ENCODE measurements at places on chromosomes 4 and X.
A peak's percentile ranks its signal among the peaks of the same experiment; 100 is the strongest.

GRCh38 chrX:87397103-87397886 lies 120.3 kb upstream of the KLHL4 start:
- no peak for DNase-seq

- no peak for DNase-seq
These were observed 204.4 kb upstream of the MAMLD1 start for GRCh38 chrX:150158554-150159332.

DNA sequence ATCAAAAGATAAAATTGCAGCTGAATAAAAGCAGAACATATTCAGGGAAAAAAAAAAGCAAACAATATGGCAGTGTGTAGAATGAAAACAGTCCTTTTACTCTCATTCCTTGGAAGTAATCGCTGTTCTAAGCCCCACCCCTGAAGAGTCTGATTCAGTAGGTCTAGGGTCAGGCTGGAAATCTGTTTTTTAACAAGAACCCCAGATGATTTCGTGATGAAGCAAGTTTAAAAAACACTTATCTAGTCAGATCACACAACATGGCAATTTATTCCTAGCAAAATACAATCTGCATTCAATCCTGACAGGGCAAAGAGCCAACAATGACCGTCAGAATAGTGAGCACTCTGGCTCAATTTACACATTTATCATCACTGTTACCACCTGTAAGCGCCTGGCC lies 16.1 kb downstream of the FAM120C start:
- no peak for DNase-seq

- no peak for DNase-seq
These were observed 56.8 kb downstream of the CXCL13 start for GRCh38 chr4:77662396-77662795.

DNA sequence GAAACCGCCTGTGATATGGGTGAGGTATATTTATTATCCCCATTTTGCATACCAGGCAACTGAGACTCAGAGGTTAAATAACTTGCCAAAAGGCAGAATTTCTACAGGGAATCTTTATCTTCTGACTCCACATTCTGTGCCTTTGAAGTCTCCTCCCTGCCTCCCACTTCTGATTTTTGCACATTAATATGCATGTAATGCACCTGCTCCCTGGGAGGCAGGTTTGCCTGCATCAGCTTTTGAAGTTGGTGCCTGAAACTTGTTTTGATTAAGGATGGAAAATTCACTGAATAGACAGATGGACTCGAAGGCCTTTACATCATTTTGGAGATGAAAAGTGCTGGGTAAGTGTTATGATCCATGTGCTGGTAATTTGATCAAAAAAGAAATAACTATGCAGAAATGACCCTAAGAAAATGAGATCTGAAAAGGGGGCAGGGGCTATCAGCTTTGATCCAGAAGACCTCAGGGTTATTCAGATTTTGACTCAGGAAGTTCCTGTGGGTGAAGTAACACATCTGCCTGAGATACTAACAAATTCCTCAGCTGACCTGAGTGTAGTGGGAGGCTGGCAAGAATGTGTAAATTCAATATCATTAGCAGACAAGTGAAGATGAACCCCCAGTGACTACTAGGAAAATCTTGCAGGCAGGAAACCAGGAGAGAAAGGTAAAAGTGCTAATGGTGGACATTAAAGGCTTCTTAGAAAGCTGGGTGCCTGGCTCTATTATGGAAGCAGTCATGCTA lies 167.5 kb upstream of the BOD1L1 start:
- no peak for DNase-seq

GRCh38 chr4:173281406-173282255 lies 52.5 kb downstream of the HMGB2 start:
- DNase-seq = no peak

- no peak for DNase-seq
These were observed 100.2 kb downstream of the TSPAN7 start for GRCh38 chrX:38661561-38661960.

GRCh38 chrX:69618803-69619202 lies 2.9 kb downstream of the EDA start:
- no peak for DNase-seq

GRCh38 chrX:72313707-72314641 lies 8.3 kb upstream of the CITED1 start:
- DNase-seq = no peak

DNA sequence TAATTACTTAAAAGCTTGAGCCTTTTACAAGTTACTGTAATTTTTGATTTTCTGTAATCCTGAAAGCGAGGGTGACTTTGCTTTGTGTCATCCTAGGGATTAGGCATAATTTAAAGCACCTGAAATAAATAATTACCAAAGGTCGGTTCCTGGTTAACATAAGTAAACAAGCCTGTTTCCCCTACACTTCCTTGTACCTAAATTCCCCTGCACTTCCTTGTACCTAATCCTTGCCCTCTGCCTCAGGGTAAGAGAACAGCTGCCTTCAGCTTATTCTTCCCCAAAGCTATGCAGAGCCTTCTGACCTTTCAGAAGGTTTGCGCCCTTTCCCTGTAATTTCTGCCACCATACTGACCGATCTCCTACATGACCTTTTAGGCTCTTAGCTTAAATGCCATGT lies 166.1 kb upstream of the PDE5A start:
- DNase-seq = no peak

DNA sequence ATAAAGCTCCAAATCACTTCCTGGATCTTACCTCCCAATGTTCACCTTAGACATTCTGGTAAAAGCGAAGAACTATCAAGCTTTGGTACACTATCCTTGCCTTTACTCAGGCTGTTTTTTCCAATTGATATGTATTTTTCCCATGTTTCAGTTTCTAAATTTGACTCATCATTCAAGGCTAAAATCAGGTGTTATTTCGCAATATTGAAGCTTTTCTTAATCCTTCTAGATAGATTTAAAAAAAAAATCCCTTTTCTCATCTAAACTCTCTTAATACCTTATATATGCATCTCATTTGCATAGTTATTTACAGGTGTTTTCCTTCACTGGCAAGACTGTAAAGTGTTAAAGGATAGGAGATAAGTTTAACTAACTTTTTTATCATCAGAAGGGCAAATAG lies 608.1 kb upstream of the FAM241A start:
- no peak for DNase-seq

DNA sequence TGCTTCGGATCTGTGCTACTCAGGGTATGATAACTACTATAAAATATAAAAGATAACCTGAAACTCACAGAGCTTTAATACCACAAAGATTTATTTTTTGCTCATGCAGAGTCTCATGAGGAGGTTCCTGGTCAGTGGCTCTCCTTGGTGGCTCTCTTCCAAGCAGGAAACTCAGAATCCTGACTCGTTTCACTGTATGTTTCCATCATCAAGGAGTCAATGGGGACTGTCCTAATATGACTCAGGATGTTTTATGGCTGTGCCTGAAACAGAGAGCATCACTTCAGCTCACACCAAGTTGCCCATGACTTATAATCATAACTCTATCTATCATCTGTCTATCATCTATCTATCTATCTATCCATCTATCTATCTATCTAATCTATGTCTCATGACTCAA lies 620.8 kb upstream of the NR3C2 start:
- no peak for DNase-seq

DNA sequence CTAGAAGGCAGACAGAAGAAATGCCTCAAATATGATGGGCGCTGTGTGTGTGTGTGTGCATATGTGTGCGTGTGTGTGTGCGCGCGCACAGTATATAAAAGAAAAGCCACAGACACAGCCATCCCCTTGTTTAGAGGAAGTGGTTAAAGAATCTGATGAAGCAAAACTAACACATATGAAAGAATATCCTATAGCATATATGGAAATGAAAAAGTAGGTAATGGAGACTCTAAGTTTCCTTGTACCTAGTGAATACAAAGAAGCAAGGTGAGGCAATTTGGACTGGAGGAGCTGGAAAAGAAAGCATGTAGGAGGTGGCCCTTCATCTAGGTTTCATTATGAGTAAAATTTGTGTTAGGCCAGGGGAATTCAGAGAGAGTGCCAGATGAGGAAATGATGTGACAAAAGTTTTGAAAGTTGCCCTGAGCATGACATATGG lies 58.6 kb upstream of the MCF2 start:
- no peak for DNase-seq

- DNase-seq = no peak
These were observed 16.7 kb downstream of the HMX1 start for GRCh38 chr4:8854931-8855330.

- no peak for DNase-seq
These were observed 763.0 kb downstream of the DMD start for GRCh38 chrX:32448320-32448719.

- DNase-seq = no peak
These were observed 76.7 kb upstream of the ARHGAP24 start for GRCh38 chr4:85398276-85398675.

- no peak for DNase-seq
These were observed 159.4 kb downstream of the ANTXR2 start for GRCh38 chr4:79913581-79913980.

GRCh38 chrX:147981038-147981752 lies at the start of gene FMR1NB:
FMR1NB (plus strand) TSS chrX:147981337; CDS start chrX:147981403, 66 bp downstream.
- no peak for DNase-seq

DNA sequence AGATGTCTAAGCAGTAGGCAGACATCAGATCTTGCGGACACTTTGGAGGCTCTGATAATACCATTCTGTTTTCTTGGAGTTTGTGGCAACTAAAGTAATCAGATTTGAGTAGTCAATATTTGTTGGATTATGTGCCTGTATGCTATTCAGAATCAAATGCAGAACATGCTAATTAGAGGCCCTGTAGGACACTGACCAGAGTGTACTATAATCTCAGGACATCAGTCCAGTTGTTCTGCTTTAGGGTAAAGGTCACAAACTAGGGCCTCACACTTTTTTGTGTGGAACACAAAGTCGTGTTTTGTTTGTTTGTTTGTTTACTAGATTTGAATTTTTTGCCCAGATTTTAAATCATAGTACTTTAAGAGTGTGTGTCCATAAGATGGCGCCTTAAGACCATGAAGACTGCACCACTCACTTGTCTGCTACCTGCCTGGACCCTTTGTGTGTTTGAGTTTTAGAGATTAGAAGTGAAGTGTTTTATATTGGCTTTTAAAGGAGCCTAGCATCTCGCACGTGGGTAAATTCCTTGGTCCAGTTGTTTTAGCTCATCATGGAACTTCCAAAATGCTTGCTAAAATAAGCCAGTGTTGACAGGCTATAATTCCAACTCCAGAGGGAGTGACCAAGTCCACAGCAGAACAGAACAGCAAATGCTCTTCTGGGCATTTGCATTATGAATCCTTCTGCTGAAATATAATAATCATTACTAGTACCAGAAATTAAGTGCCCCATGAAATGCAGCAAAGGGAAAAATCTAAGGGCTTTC lies 34.7 kb downstream of the IL13RA1 start:
- no peak for DNase-seq

DNA sequence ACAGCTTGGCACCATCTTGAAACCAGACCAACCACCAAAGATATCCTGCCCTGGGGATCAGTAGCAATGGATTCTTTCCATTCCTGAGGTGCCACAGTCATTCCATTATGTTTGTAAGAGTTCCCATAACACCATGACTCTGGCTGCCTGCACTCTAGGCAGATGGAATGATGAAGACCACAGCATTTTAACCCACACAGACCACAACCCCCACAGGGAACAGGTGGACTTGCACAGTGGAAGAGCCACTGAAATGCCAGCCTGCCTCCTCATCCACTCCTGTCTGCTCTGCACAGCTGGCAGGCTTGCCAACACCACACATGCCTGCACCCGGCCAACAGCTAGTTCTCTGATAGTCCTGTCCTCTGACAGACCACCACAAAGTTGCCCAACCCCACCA lies 2362.2 kb upstream of the AGA start:
- DNase-seq = no peak

GRCh38 chrX:19698122-19698521 lies 182.8 kb upstream of the MAP3K15 start:
- no peak for DNase-seq

GRCh38 chr4:5998333-5998936 lies 19.8 kb downstream of the C4orf50 start:
- peak; percentile 15 for DNase-seq

DNA sequence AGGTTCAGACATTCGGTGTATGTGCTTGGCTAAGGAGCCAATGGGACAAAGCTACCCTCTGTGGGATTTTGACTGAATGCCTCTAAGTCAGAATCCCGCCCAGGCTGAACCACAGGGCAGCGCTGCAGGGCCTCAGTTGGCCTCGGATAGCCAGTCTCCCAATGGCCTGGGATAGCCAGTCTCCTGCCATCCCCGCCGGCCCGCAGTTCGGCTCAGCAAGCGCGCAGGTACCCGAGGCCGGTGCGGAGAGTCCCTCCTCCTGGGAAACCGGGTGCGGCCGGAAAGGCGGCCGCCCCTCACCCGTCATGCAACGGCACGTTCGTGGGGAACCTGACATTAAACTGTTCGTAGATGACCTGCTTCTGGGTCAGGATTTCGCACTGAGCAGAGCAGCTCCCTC lies 16.1 kb downstream of the PPEF2 start:
- DNase-seq = no peak

DNA sequence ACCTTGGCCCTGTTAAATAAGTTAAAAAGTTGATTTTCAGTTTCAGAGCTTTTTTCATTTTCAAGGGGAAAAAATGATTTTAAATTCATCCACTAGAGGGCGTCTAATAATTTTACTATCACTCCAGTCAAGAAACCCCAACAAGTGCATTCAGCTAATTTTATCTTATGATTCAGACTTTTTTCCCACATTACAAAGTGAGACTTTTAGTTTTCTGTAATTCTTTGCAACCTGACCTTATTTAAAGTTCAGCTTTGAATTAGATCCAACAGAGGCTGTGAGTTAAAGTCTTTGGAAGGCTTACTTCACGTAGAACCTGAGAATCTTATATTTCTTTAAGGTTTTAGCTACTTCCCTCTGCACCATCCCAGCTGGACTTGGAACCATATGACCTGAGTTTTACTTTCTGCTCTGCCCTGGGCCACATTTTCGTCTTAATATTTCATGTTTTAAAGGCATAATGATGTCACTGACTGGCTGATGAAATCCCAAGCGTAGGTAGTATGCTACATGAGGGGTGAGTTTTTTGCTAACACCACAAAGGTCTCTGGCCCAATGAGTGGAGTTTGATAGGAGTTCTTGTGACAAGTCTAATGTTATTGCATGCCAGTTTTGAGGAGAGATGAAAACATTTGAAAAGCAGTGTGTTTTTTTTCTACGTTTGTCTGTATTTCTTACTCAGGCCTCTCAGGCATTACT lies 7.2 kb downstream of the GNRHR start:
- no peak for DNase-seq

- DNase-seq = no peak
These were observed 10.4 kb upstream of the DGAT2L6 start for GRCh38 chrX:70166601-70167590.

DNA sequence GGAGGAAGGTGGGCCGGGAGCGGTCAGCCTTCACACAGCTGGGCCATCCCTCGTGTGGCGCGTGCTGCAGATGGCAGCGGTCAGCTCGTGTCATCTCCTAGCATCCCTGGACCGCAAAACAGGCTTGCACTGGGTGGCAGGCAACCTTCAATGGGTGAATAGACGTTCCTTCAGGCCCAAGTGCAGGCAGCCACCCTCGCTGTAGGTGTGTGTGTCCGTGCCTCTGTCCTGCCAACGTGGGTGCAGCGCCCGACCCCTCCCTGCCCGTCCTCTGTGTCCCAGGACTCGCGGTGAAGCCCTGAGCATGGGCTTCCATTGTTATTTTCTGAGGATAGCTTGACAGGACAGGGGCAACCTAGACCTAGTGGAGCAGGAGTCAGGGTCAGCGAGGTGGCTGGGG lies 79.8 kb upstream of the STOX2 start:
- no peak for DNase-seq

Measured in AG09319 (cell line).